NCI-H2081 treated with DMSO at 0.1 percent for 48 hours (cell line): ENCODE measurements at places on chromosomes 1 and 21.

DNA sequence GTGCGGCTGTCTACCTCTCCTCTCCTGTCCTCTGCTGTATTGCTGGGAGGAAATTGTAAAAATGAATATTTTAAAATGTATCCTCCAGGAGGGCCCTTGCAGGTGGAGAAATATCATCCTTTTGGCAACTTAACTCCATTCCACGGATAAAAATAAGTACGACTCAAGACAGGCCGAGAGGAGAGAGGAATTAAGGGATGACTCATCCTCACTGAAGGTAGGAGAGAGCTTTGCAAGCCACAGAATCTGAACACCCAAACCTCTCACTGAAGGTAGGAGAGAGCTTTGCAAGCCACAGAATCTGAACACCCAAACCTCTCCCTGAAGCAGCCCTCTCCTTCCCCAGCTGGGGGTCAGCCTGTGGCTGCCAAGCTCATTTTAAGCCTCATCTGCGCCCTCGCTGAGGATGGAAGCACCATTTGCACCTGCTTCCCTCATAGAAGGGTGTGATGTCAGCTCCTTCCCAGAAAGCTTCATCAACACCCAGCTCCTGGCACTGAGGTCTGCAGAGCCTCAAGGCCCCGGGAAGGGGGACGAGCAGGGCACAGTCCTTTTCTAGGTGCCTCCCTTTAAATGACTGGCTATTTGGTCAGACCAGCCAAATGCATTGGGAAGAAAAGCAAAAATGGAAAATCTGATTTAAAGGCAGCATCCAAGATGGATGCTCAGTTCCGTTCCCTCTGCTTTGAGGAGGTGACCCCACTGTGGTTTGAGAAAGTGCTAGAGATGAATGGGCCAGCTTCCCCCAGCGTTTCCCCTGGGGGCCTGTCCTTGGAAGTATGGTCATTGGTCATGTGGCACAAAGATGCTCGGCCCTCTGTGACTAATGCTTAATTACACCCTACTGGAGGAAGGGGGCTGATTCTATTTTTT is 12.9 kb upstream of the SELENON start:
- no peak for DNase-seq

- no peak for DNase-seq
These were observed at the start of gene CNIH3 for GRCh38 chr1:224615861-224616755. TSS of gene CNIH3 (plus strand) at chr1:224616317. CDS start at chr1:224617175, 858 bp downstream.

- DNase-seq, result no peak
These were observed 38.2 kb downstream of the ADAM30 start for GRCh38 chr1:119858126-119858525.

- no peak for DNase-seq
These were observed 64.4 kb upstream of the NEK2 start for GRCh38 chr1:211739671-211740411.

- no peak for DNase-seq
These were observed 60.4 kb downstream of the LAMC2 start for GRCh38 chr1:183246436-183246835.

GRCh38 chr1:177488722-177489121 is 318.0 kb downstream of the BRINP2 start:
- DNase-seq, result no peak

GRCh38 chr21:36859744-36860501 is 106.5 kb downstream of the HLCS start:
- no peak for DNase-seq

- DNase-seq, result no peak
These were observed 21.6 kb upstream of the KCNA2 start for GRCh38 chr1:110627764-110628163.

DNA sequence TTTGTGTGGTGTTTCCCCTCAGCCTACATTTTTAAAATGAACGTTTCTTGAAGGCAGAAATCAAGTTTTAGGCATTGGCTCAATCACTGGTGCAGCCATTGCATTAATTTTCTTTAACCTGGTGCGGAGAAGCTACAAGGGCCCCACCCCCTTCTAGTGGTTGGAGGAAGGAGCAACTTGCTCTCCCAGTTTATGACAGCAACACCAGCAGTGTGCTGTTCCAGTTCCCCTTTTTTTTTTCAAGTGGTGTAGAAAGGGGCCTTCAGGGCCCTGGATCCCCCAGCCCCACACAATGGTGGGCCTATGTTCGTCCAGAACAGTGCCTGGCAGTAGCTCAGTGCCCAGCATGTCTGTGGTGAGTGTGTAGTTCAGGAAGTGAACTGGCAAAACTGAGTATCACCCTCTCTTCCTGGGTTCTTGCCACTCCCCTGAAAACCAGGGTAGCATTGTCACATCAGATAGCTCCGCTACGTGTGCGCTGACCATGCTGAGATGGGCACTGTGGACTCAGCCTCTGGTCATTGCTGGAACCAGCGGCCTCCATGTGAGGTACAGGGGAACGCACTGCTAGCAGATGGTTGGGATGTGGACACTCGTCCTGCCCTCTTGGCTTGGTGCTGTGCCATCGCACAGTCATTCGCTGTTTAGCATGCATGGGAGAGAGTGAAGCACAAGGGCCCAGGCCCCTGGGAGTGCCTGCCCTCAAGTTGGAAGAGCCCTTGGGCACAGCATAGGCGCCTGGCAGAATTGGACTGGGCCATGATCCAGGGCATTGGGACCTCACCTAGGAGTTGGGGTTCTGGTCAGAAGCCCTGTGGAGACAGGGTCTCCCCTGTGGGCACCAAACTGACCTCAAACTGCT is 7.2 kb downstream of the ARF1 start:
- DNase-seq, result no peak

- no peak for DNase-seq
These were observed 8.2 kb upstream of the TGFBR3 start for GRCh38 chr1:91894036-91894761.

- no peak for DNase-seq
These were observed 58.2 kb upstream of the LRRC8B start for GRCh38 chr1:89466307-89466930.

DNA sequence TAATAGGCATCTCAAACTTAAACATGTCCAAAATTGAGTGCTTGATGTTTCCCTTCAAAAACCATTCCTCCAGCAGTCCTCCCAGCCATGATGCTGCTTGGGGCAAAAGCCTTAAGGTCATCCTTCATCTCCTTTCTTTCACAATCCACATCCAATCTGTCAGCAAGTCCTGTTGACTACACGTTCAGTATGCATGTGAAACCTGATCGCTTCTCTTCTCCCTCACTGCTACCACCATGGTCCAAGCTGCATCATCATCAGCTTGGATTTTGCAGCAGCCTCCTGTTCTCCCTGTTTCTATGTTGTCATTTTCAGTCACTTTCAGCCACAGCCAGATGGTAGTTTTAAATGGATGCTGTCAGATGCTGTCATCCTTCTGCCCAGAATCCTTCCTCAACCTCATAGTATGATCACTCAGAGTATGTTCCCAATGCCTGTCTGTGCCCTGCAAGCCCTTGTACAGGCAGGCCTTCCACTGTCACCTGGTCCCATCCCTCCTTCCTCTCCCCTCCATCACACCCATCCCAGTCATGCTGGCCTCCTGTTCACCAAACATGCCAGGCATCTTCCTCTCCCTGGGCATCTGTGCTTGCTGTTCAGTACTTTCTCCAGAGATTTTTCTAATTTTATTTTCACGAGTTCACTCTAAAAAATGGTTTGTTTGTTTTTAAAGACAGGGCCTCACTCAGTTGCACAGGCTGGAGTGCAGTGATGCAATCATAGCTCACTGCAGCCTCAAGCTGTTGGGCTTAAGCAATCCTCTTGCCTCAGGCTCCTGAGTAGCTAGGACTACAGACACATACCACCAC is 66.0 kb downstream of the SYDE2 start:
- no peak for DNase-seq

DNA sequence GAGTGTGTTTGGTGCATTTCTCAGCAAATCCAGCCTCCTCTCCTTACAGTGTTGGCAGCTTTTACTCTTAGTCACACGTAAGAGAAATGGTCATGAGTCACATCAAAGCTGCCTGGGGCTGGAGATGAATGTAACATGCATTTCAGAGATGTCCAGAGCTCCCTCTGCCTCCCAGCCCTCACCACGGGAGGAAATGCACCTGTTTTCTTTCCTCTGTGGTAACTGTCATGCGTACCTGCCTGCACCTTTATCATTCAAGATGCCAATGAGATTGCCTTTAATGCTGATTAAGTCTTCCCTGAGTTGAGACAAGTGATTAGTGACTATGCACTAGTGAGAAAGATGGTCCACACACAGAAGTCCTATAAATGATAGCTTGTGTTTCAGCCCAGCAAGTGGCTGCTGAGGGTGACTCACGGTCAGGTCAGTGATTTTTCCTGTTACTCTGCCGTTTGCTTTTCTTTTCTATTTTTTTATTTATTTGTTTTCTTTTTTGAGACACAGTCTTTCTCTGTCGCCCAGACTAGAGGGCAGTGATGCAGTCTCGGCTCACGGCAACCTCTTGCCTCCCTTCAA is 277.3 kb upstream of the FMN2 start:
- DNase-seq, result no peak

DNA sequence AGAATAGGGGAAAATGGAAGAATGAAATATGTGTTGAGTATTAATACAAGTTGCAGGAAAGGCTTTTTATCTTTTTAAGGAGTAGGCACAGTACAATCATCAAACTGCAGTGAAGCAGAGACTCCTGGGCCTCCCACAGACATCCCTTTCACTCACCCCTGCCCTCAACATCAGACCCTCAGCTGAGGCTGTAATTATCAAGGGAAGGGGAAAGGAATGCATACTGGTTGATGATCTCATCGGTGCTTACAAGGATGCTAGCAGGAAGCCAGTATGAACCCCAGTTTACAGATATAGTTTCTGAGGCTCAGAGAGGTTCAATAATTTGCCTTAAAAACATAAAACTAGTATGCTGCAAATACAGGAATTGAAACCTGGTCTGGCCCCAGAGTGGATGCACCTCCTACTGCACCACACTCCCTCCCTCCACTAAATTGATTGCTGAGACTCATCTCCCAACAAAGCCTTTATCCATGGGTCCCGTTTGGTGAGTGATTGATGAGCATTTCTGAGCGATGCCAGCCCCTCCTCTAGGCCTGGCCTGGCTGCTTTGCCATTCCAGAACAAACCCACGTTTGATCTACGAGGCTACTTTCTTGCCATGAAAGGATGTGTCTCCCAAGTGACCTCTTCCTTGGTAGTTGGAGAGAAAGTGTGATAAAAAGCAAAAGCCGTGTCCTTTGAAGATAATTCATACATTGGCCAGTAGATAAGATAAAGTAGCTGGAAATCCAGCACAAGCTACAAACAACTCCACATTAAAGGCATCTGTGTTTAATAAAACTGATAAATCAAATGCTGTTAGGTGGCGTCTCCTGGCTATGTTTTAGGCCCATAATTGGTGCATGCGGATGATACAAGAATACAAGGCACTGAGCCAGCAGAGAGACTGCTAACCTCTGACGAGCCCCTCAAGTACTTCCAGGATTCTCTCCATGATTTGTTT is 233.9 kb upstream of the CAMK1G start:
- no peak for DNase-seq

GRCh38 chr21:43645136-43645891 is 14.0 kb downstream of the HSF2BP start:
- no peak for DNase-seq

GRCh38 chr1:47232187-47232874 is at the start of gene TAL1:
TSS of gene TAL1 (minus strand) at chr1:47232225. CDS start at chr1:47225888, 6,337 bp downstream.
- DNase-seq, result no peak

- DNase-seq, result no peak
These were observed 28.5 kb upstream of the SELENON start for GRCh38 chr1:25771221-25772114.

DNA sequence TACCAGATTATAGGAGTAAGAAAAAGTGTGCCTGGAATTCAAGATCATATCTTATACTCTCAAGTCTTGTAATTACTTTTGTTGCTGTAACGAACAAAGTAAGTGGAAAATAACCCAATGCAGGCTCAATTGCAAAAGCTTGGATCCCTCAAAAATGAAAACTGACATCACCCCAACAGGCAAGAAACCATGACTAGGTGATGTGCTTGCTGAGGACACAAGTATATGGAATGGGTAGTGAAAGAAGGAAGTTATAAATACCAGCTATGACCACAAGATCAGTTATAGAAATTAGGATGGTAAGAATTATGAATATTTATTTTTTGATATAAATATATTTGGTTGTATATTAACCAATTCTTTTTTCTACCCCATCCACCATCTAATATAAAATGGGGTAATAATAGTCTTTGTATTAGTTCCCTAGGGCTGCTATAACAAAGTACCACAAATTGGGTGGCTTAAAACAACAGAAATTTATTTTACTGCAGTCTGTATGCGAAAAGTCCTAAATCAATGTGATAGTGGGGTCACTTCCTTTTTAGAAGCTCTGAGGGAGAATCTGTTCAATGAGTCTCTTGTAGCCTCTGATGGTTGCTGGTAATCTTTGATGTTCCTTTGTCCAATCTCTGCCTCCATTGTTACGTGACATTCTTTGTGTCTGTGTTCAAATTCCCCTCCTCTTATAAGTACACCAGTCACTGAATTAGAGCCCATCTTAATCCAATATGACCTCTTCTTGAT is 45.0 kb downstream of the DUSP10 start:
- DNase-seq, result no peak

- DNase-seq, result no peak
These were observed 5.3 kb downstream of the SPATC1L start for GRCh38 chr21:46178961-46179360.

DNA sequence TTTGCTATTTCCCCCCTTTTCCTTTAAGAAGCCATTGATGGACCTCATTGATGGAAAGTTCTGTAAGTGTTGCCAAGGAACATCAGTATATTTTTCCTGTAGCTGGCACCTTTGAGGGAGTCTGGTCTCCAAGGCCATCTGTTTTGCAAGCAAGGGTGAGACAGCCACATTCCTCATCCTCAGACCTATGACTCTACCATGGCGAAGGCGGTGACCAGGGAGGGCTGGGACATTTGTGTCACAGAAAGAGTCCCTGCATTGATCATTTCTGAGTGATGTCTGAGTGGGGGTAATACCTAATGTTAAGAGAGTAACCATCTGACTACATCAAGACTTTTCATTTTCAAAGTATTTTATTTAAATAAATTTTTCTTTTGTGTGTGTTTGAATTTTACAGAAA is 35.4 kb downstream of the KIAA0040 start:
- no peak for DNase-seq

GRCh38 chr1:50976111-50976889 is 6.3 kb downstream of the CDKN2C start:
- no peak for DNase-seq

GRCh38 chr1:212366901-212367300 is 47.8 kb downstream of the PACC1 start:
- DNase-seq, result no peak

GRCh38 chr1:100532645-100533044 is 5.3 kb upstream of the GPR88 start:
- no peak for DNase-seq

DNA sequence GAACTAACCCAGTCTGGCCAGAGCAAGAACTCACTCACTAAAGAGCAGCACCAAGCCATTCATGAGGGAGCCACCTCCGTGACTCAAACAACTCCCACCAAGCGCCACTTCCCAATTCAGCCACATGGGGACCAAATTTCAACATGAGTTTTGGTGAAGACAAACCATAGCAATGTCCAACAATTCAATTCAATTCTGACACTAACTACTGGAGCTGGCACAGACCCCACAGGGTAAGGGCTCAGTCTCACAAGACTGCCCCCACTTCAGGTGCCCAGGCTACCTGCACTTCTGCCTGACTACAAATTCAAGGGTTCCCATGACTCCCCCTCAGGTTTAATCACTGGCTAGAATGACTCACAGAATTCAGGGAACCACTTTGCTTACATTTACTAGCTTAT is 48.8 kb upstream of the RAP1A start:
- DNase-seq, result no peak

- DNase-seq, result no peak
These were observed 15.9 kb upstream of the IFI6 start for GRCh38 chr1:27687906-27688305.
